ENCODE measurements at places on chromosomes 12 and 14. TPM values are rescaled to one million over a fixed set of nuclear protein-coding genes. Genes with fewer than 3 reads are reported as not detected.

The OTOGL gene
- total RNA-seq: 0.59 TPM

The BIN2 gene
- 2.6 TPM for total RNA-seq

The GALNT4 gene
- total RNA-seq: 8.4 TPM

The TRPV4 gene
- 4.6 TPM for total RNA-seq

The OR4M1 gene
- total RNA-seq: not detected

The TGM1 gene
- total RNA-seq: 6.6 TPM

The LRP1-AS gene
- not detected for total RNA-seq

DNA sequence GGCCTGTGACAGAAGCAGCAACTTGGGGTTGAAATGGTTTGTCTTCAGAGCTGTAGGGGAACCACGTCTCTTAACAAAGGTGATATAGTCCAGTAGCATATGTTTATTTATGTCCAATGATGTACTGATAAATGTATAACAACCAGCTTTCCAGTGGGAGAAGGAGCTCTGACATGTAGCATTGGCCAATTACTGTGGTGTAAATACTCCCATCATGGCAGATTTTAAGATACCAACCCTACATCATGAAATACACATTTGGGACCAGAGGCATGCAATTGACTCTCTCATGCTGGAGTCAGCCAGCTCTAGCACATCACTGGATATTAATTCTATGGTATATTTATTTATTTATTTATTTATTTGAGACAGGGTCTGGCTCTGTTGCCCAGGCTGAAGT is 50.6 kb upstream of the CHST11 start:
- DNase-seq: no peak

- DNase-seq: no peak
Observed at GRCh38 chr14:98229656-98230366, 1042.2 kb downstream of the BCL11B start.

GRCh38 chr12:58372298-58372697 is 430.9 kb downstream of the ATP23 start:
- no peak for DNase-seq

DNA sequence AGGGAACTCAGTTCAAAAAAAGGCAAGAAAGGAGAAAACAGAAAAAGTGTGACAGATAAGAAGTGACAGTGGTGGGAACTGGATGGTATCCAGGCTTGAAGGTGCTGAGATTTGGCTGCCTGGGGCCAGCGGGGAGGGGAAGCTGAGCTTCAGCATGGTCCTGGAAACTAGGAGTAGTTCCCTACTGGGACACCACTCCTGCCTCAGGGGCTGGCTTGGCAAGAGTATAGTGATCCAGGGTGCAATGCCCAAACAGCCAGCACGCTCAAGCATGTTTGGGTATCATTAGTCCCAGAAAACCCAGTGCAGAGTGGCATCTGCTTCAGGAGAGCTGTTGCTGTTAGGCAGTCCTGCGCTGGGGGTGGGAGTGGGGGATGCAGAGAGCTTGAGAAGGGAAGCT is 49.5 kb upstream of the KTN1 start:
- no peak for DNase-seq

DNA sequence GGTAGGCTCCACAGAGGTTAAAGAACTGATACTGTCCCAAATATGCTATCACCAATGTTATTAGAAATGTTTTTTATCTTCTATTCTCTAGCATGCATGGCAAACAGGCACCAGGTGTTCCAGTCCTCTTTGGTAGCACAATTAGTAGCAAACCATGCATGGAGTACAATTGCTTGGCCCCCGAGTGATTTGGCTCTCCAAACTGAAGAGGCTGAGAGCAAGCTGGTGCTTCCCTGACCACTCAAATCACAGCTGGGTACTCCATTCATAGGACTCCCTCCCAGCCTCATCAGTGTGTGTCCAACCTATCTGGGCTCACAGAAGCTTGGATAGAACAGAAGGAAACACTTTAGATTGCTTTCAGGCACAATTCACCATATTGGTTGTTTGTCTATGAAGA is 93.4 kb downstream of the DIO2 start:
- no peak for DNase-seq

DNA sequence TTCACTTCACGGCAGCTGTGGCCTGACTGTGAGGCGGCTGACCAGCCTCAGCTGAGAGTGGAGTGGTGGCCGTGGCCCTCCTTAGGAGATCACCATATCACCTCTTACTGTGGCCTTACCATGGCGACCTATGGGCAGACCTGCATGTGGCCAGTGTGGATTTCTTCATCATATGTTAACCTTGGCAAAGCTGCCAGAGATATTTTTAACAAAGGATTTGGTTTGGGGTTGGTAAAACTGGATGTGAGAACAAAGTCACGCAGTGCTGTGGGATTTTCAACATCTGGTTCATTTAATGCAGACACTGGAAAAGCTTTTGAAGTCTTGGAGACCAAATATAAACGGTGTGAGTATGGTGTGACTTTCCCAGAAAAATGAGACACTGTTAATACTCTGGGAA is 46.9 kb downstream of the KLRG1 start:
- DNase-seq: no peak

DNA sequence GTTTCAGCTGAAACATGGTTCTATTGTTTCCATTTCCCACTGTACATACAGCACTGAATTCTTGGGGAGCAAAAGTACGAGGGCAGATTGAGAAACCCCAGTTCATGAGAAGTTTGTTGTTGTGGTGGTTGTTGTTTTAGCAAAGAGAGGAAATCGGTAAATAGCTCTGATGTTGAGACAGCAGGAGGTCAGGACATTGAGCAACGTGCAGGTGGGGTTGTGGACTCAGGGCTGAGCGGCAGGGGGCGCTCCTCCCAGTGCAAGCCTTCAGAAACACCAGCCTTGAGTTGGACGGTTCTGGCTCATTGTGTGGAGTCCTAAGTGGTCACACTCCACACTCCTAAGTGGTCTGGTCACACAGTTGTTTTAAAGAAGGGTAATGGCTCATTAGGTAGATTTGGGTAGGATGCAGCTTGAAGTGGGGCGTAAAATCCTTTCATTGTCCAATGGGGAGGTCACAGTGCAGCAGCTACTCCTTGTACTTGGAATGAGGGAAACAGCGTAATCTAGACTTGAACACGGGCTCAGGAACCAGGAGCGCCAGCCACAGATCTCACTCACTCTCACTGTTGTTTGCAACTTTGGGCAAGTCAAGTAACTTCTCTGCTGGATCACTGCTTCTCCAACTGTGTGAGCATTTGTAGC is 14.5 kb upstream of the PWP1 start:
- DNase-seq: no peak

DNA sequence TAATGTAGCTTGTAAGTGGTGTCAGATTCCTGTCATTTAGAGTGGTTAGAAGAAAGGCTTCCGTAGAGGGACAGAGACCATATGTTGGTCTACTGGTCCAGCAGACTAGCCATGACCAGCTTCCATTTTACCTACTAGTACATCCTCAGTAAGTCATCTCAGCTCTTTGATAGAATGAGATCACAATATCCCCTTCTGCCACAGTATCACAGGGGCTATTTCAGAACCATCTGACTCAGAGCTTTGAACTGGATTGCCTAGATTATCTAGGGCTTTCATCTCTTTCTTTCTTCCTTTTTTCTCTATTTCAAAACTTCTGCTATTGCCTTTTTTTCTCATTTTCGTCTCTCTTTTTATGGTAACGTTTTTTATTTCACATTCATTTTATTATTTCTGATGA is 4.7 kb downstream of the ZDHHC17 start:
- no peak for DNase-seq

GRCh38 chr14:51783765-51784164 is 76.6 kb upstream of the GNG2 start:
- DNase-seq: no peak

DNA sequence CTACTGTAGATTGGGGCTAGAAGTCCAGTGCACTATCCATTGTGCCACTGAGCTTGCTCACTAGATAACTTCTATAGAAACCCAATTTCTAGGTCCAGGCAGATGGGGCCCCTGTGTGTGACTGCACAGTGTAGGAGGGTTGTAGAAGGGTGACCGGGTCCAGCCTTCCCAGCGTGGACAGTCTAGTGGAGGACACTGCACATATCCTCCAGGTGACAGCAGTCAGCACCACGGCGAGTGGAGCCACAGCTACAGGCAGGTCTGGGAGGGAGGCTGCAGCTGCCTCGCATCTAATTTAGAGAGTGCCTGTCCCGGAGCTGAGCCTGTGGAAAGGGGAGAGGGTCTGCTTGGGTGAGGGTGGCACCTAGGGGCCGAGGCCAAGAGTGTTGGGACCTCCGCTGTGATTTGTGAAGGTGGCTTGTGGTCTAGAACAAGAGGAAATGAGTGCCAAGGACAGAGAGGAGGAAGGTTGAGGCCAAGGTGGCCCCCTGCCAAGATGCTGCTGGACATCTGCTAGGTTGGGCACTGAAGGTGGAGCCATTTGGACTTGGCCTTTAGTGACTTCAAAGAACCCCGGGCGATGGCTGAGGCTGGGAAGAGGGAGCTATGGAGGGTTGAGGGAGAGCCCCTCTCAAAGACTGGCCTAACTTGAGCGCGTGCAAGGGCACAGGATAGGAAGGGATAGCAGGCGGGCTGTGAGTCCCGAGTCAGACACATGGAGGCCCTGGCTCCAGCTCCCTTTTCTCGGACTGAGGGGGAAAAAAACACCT is 46.0 kb upstream of the TRAF3 start:
- no peak for DNase-seq

DNA sequence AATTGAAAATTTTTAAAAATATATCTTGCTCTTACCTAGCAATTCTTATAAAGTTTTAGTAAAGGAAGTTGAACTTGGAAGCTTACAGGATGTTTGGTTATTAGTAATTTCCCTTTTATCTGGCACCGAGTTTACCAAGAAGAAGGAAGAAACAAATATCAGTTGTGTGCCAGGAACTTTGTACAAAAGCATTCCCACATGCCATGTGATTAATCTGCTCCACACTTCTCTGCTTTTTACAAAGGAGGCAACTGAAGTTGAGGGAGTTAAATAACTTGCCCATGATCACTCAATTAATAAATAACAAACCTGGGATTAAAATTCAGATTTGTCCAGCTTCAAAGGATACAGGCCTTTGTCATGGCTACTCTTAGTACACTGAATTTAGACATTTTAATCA is 122.5 kb upstream of the BCAT1 start:
- no peak for DNase-seq

DNA sequence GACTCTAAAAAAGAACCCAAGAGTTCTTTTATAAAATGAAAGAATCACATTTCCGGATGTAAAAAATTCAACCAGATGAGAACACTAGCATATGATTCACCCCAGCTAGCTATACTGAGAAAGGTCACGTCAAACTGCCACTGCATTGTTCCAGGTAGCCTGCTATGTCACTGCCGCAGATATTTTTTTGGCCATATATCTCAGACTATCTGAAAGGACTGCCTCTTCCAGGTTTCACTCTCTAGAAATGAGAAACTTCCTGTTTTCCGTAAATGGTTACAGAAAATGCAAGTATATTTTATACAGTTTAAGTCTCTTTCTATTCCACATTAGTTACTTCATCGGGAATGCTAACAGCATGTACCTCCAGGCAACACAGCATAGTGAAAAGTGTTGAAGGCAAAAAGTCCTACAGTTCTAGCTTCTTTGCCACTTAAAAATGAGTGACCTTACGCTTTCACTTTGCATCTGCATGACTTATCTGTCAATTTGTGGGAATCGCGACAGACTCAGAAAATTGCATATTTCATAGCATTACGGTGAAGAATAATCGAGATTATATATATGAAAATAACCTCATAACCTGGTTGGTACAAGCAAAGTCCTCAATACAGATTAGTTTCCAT is 105.2 kb downstream of the MED13L start:
- no peak for DNase-seq

DNA sequence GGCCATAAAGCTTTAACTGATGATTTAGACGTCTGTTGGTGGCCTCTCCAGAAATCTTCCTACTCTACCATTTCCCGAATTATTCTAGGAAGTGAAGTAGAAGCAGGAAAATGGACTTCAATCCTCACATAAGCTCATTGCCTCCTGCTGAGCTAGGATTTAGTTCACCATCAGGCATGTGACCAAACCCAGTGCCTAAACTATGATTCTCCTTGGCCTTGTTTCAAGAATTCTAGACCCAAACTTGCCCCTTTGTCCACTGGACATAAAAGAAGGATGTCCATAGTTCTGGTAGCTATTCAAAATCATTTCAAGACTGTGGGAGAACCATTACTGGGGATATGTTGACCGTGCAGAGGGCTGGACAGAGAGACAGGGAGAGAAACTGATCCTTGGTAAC is 105.8 kb downstream of the C12orf50 start:
- no peak for DNase-seq

DNA sequence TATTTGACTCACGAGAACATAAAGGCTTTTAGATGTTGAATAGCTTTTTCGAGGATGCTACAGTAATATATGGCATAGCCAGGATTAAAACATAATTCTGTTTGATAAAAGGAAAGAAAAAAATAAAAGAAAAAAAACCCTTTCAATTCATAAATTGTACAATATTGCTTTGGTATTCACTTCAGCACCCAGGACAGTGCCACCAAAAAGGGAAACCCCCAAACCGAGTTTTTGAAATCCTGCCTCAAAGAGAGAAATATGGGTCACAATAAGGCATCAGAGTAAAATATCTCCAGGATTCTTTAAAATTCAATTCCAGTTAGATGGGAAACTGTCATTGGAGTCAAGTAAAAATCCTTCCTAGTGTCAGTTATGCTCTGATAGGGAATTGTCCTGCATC is 551.2 kb upstream of the SEL1L start:
- no peak for DNase-seq

DNA sequence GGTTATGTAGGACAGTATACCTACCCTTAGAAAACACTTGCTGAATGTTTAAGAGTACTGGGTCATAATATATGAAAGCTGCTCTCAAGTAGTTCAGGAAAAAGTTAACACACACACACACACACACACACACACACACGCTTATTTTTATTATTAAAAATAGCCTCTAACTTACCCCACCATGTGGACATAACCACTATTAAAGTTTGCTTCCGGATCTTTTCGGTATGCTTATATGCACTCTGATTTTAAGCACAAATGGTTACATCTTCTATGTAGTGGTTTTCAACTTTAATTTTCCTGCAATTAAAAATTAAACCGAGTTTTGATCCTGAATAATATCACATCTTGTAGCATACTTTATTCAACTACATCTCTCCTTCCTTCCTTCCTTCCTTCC is 84.9 kb upstream of the TRAF3 start:
- DNase-seq: no peak

DNA sequence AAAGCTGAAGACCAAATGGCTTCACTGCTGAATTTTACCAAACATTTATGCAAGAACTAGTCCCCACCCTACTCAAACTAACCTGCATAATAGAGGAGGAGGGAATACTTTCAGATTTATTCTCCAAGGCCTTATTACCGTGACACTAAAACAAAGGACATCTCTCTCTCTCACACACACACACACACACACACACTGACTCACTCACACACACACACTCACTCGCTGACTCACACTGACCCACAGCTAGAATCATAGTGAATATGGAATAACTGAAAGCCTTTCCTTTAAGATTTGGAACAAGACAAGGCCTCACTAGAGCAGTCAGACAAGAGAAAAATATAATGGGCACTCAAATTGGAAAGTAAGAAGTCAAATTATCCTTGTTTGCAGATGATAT is 1014.1 kb downstream of the TMTC2 start:
- no peak for DNase-seq

- no peak for DNase-seq
Observed at GRCh38 chr12:120652656-120653435, 12.4 kb downstream of the CABP1 start.

- no peak for DNase-seq
Observed at GRCh38 chr14:67773844-67774377, 42.5 kb downstream of the ZFYVE26 start.

Data from prostate gland (tissue), 2 donors.